ENCODE measurements at places on chromosomes 7 and 10. TPM values are rescaled to one million over a fixed set of nuclear protein-coding genes. Genes with fewer than 3 reads are reported as not detected.

ADRA2A gene
- under 0.01 TPM for total RNA-seq

TMEM140 gene
- total RNA-seq: 45.4 TPM

LRIT1 gene
- total RNA-seq: not detected

BAZ1B gene
- 47.1 TPM for total RNA-seq

PRSS1 gene
- not detected for total RNA-seq

ASZ1 gene
- total RNA-seq: not detected

Measured in dermis lymphatic vessel endothelial cell (primary cell).